ENCODE measurements at places on chromosomes 16 and 17. TPM values are rescaled to one million over a fixed set of nuclear protein-coding genes. Genes with fewer than 3 reads are reported as not detected.

DNA sequence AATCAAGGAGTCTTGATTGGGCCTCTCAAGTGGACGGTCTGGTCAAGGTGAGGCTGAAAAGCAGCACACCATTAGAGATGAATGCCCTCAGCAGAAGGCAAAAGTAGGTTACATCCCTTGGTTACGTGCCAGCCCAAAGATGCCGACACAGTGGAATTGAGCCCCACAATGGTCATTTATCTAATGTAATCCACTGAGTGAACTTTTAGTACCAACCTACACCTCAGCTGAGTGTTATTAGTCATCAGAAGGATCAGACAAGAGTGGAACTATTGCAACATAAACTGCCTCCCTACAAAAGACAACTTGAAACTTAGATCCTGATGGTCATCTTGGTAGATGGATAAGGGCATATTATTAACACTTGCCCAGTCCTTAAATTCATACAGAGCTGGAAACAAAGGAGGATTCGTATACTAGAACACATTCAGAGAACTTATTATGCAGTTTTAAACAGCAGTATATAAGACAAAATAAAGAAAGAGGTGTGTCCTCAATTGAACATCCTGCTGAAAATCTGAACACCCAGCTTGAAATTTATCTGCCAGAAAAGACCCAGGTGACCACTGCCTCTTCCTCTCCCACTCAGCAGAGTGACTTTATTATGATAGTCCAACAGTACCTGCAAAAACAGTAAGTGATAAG is 2.8 kb downstream of the DCUN1D3 start:
- H3K27ac ChIP-seq = no peak overlapping the region
- peaks cover 38% of the 10 kb centered on the region for H3K4me1 ChIP-seq
- DNase-seq = no peak
- H3K4me3 ChIP-seq = peak overlapping the region; percentile 90
- no peaks in the 10 kb centered on the region for H3K27me3 ChIP-seq
- peaks cover 12% of the 10 kb centered on the region for H3K36me3 ChIP-seq

- H3K4me1 ChIP-seq = peaks cover 33% of the 10 kb centered on the region
- H3K27ac ChIP-seq = peak overlapping the region; percentile 91
- H3K4me3 ChIP-seq = peak overlapping the region; percentile 85
These were observed 12.7 kb upstream of the ARHGAP23 start for GRCh38 chr17:38415250-38416194.

- peak overlapping the region; percentile 50 for H3K4me3 ChIP-seq
- H3K27ac ChIP-seq = peak overlapping the region; percentile 7
- DNase-seq = peak; percentile 60
- peaks cover 10% of the 10 kb centered on the region for H3K36me3 ChIP-seq
These were observed 129.7 kb upstream of the CHMP6 start for GRCh38 chr17:80861892-80862291.

DNA sequence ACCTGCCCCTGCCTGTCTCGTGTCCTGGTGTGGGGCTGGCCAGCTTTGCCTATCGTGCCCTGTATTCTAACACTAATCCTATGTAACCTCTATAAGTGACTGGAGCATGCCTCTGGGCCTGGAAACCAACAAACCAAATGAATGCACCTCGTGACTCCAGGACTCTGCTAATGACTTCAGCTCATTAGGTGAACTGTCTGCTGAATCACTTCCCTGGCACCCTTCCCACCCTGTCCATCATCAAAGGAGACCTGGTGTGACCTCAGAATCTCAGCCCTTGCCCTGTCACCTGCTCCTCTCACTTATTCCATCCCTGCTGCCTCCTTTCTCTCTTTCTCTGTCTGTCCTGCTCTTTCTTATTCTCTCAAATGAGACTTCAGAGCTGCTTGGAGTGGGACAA is 322.4 kb downstream of the CBLN1 start:
- H3K4me1 ChIP-seq = no peaks in the 10 kb centered on the region
- H3K27ac ChIP-seq = no peak overlapping the region
- H3K27me3 ChIP-seq = no peaks in the 10 kb centered on the region
- no peak for DNase-seq
- H3K4me3 ChIP-seq = no peak overlapping the region

- H3K4me3 ChIP-seq = no peak overlapping the region
- no peak overlapping the region for H3K27ac ChIP-seq
These were observed 42.0 kb downstream of the IL21R start for GRCh38 chr16:27444015-27444414.

GRCh38 chr16:57091200-57091974 is 996 bp upstream of the CPNE2 start:
- peaks cover 10% of the 10 kb centered on the region for H3K4me1 ChIP-seq
- H3K27ac ChIP-seq = no peak overlapping the region
- no peaks in the 10 kb centered on the region for H3K36me3 ChIP-seq
- peaks cover 17% of the 10 kb centered on the region for H3K27me3 ChIP-seq
- no peak for DNase-seq
- peak overlapping the region; percentile 65 for H3K4me3 ChIP-seq

DNA sequence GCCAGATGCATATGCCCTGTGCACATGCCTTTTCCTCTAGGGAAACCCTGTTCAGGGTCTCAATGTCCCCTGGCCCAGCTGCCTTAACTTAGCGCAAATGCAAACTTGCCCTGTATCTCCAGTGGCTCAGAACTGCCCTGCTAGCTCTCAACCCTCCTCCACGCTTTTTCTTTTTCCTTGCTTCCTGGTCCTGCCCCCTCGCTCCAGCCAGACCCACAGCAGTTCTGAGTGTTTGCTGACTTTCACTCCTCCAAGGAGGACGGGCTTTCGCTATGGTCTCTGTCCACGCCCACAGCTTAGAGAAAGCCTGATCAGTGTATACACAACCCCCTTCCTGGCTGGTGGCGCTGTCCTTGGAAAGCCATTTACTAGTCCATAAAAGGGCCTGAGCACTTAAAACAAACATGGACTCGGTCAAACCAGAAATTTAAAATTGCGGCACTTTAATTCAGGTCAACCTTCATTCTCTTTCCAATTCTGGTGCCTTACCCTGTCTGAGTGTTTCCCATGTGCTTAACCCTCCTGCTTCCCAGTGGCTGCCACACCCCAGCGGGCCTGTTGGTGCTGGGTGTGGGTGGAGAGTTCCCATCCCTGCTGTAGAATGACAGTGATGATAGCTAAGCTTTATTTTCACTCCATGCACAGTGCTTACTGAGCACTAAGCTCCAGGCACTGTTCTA is 15.6 kb upstream of the TMEM98 start:
- peaks cover 43% of the 10 kb centered on the region for H3K27me3 ChIP-seq
- H3K4me3 ChIP-seq = no peak overlapping the region
- no peak overlapping the region for H3K27ac ChIP-seq
- peaks cover 44% of the 10 kb centered on the region for H3K4me1 ChIP-seq

The RPTOR gene
- total RNA-seq = 62.0 TPM
